Activated T-helper 1 cell treated with anti-CD3 and anti-CD28 coated beads, Interleukin-2, amount 50 U/mL, for 16 hours (primary cell): ENCODE measurements at places on chromosomes 2 and 18.

DNA sequence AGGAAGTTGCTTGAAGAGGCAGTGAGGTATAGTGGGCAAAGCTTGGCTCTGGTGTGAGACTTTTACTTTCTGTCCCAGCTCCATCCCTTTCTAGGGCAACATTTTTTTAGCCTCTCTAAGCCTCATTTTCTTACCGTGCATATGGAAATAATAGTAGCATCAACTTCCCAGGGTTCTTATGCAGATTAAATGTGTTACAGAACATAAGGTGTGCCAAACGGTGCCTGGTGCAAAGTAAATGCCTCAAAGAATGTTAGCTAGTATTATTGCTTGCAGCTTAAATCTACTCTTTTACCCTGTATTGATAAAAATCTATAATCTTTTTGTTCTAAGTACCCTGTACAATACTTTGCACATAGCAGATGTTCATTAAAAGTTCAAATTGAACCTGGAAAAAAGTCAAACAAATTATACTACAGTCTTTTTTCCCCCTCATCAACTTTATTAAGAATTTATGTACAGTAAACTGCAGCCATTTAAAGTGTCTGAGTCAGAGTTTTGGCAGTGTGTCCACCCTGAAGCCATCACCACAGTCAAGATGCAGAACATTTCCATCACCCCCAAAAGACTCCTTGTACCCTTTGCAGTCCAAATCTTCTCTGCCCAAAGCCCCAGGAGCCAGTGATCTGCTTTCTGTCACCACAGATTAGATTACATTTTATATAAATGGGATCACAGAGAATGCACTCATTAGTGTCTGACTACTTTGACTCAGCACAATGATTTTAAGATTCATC is 10.6 kb downstream of the MAPRE2 start:
- DNase-seq: no peak

DNA sequence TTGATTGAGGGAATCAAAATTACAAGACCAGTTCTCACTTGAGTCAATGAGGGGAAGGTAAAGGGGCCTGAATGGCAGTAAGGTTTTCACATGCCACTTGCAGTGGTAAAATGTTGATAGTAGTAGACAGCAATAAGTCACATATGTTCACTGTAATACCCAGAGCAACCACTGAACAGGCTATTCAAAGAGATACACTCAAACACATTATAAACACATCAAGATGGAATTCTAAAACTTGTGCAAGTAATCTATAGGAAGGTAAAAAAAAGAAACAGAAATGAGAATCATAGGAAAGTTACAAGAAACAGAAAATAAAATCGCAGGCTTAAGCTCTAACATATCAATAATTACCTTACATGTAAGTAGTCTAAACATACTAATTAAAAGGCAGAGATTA is 86.6 kb upstream of the AFF3 start:
- DNase-seq: no peak

DNA sequence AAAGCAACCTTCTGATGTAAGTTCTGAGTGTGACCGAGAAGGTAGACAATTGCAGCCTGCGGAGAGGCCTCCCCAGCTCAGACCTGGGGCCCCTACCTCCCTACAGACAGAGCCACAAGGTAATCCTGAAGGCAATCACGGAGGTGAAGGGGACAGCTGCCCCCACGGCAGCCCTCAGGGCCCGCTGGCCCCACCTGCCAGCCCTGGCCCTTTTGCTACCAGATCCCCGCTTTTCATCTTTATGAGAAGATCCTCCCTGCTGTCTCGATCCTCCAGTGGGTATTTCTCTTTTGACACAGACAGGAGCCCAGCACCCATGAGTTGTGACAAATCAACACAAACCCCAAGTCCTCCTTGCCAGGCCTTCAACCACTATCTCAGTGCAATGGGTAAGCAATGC is 3.0 kb downstream of the BCL2L11 start:
- DNase-seq: no peak

DNA sequence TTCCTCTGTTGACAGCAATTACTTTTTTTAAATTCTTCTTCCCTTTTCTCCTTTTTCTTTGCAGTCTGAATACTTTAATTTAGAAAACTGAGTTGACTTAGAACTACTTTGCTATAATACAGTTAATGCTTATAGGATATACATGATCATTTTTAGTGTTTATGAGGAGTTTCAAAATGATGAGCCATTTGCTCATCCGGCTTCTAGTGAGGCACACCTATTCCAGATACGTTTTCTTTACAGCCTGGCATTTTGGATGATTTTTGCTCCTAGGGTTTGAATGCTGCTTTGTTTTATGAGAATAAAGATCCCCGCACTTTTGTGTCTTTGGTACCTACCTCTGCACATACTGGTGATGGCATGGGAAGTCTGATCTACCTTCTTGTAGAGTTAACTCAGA is 52.8 kb downstream of the EIF5B start:
- no peak for DNase-seq

- no peak for DNase-seq
Observed at GRCh38 chr2:213420828-213421385, 136.6 kb downstream of the SPAG16 start.

GRCh38 chr18:35289293-35289692 is 736 bp downstream of the ZSCAN30 start:
- no peak for DNase-seq

- no peak for DNase-seq
Observed at GRCh38 chr2:133568172-133568571, at the start of gene NCKAP5. Gene NCKAP5 (minus strand): TSS chr2:133568463. CDS start chr2:133517526, 50,937 bp downstream.

- no peak for DNase-seq
Observed at GRCh38 chr2:20539776-20540586, 93.1 kb downstream of the RHOB start.

GRCh38 chr2:88261725-88262124 is 91.6 kb downstream of the THNSL2 start:
- DNase-seq: no peak

- DNase-seq: no peak
Observed at GRCh38 chr2:86019121-86019520, 86.6 kb downstream of the POLR1A start.

GRCh38 chr18:49018554-49019445 is 68.0 kb upstream of the SMAD7 start:
- no peak for DNase-seq

DNA sequence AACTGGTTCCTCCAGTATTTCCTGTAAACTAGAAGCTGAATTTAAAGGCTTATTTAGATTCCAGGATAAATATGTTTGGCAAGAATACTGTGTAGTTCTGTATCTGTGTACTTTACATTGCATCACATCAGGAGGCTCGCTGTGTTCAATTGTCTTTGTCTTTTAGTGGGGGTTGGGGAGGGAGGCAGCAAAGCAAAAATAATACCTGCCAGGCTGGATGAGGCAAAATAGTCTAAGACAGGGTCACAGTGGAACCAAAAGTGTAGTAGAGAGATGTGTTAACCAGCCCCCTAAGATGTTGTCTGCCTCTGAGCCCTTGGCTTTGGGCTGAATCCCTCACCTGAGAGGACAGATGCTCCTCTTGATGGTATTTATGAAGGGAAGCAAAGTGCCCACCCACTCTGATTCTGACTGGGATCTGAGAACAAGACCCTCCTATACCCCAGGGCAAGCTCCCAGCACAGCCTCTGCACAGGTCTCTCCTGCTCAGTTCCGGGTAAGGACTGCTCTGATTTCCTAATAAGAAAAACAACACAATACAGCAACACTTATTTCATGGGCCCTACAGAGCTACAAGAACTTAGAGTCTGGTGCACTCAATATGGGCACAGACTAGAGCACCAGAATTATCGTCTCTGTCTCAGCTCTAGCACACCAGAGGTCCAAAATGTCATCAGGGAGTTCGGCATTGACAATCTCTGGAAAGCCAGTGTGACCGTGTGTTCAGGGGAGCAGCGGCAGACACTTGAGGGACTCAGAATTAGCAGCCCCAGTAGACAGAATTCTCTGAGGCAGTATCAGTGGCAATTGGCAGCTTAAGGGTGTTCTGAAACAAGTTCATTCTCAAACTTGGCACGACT is 7.2 kb upstream of the AFTPH start:
- no peak for DNase-seq

- no peak for DNase-seq
Observed at GRCh38 chr2:238006510-238006909, 39.7 kb downstream of the UBE2F start.

- DNase-seq: no peak
Observed at GRCh38 chr2:173972636-173973035, 7.5 kb upstream of the SP3 start.

DNA sequence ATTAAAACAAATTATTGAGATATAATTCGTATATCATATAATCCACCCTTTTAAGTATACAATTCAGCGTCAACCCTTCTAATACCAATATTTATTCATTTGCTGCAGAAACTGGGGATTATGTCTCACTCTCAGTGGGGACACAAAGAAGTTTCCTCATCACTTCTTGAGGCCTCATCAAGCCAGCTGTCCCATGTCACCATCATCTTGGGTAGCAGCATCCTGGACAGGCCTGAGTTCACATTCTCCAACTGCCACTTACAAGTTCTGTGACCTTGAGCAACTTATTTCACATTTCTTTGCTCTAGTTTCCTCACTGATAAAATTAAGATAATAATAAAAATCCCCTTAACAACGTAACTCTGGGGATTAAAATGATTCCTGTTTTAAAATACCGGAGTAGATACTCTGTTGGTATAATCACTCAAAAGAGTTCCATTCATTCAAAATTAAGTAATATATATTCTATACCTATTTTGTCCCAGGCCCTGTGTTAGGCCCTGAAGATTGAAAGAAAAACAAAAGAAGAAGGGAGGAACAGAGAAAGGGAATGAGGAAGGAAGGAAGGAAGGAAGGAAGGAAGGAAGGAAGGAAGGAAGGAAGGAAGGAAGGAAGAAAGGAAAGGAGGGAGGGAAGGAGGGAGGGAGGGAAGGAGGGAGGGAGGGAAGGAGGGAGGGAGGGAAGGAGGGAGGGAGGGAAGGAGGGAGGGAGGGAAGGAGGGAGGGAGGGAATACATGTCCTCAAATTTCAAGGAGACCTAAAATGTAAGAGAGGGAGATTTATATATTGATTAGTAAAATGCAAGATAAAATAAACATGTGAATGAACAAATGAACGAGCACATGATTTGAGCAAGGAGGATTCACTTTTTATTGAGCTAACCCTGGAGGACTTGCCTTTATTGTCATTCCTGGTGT is 42.4 kb downstream of the NCKAP5 start:
- DNase-seq: no peak

GRCh38 chr2:3449086-3449485 is 69.6 kb downstream of the TRAPPC12 start:
- DNase-seq: no peak

- no peak for DNase-seq
Observed at GRCh38 chr2:164560902-164561301, 60.4 kb downstream of the GRB14 start.

DNA sequence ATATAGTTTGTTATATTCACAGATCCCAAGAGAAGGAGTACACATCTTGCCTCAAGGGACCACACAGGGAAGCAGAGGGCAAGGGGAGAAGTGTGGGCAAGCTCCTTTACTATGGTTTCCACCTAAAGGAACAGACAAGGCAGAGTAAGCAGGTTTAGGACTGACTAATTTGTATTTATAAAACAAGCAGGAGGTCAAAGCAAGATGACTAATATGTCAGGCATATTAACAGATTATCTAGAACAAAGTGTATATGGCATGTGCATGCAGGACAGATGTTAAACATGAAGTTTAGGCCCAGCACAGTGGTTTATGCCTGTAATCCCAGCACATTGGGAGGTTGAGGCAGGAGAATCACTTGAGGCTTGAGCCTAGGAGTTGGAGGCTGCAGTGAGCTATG is 3.7 kb upstream of the LRP2 start:
- DNase-seq: no peak

DNA sequence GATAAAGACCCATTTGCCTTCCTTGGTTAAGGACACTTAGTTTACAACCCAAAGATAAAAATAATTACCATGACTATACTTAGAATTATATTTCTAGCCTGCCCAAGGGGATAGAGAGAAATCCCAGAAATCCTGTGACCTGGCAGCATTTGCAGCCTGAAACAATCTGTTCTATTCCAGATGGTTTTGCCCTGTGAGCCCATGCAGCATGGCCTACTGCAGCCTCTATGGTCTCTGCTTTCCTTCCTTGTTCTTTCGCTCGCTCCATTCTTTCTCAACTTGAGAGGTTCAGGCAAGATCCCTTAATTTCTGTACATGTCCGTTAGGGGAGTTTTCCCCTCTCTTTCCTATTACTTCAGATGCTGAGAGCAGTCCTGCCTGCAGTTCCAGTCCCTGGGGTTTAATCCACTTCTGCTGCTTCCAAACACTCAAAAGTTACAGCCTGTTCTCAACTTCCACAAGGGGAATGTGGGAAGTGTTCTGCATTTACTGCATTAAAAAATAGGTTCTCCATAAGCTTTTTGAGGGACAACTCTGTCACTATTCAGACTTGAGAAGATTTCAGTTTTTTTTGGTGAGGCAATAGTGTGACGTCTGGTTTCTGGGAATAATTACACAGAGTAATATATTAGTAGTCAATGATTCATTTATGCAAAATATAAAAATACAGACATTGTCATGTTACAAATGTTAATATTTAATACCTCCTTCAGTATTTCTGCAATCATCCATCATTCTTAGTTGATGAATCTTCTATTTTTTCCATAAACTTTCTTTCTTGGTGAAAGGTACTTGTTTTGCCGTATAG is 80.3 kb downstream of the CDCA7 start:
- no peak for DNase-seq

- DNase-seq: no peak
Observed at GRCh38 chr18:32040936-32041335, 22.3 kb downstream of the RNF125 start.

- DNase-seq: peak; percentile 61
Observed at GRCh38 chr2:196239622-196240587, 68.5 kb upstream of the STK17B start.

- no peak for DNase-seq
Observed at GRCh38 chr2:148253685-148254084, 232.8 kb downstream of the MBD5 start.

DNA sequence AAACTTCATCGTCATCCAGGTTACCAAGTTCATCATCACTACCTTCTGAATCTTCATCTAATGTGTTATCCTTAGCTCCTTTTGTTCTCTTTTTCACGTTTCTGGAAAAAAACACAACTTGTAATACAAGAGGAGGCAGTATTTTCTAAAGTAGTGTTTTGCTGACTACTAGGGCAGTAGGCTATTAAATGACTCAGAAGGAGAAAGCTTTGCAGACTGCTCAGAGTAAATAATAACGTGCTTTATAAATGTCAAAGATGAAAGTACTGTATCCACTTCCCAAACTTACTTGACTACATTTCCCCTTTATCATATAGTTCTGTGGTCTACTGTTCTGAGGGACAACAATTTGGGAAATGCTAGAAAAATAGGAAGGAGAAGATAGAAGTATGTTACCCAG is 15.6 kb downstream of the CEBPZOS start:
- DNase-seq: no peak
